ENCODE measurements at places on chromosomes 5 and 9.

DNA sequence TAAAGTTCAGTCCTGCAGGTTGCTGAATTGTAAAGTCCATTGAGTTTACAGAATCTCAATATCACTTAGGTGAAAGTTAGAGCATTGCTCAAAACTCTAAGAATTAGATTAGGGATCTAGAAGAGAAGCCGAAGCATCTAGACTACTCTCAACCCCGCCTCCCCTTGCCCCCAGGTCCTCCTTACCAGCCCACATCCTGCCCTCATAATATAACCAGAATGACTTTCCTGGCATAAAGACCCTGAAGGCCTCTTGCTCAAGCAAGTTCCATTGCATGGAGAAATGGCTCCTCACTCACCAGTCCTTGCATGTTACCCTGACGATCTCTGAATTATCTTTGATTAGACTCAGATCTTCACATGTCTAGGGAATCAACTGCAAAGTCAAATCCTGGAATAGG lies 78.8 kb downstream of the SPATA31C2 start:
- DNase-seq = no peak

DNA sequence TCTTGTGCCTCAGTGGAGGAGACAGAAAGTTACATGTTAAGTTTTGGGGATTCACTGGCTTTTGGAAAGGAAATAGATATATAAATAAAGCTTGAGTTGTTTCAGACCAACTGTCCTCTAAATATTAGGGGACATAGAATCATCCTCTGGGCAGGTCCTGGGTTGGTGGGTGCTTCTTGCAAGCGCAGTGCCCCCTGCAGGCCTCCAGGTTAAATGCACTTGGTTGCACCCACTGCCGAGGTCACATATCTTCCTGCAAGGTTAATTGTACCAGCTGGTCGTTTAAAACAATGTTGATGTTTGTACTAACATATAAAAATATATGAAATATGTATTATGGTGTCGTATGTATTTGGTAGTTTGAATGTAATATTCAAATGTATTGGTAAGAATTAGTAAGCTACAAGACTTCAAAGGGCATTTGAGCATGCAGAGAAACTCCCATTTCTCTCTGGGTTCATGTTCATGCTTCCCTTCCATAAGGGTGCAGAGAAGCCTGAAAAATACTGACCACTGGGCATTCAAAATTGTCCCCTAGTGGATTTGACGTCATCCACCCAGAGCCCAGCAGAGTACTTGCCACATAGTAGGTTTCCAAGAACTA lies 87.0 kb downstream of the ZNF618 start:
- DNase-seq = peak; percentile 23

GRCh38 chr9:99579964-99580363 lies 241.7 kb upstream of the NR4A3 start:
- no peak for DNase-seq

DNA sequence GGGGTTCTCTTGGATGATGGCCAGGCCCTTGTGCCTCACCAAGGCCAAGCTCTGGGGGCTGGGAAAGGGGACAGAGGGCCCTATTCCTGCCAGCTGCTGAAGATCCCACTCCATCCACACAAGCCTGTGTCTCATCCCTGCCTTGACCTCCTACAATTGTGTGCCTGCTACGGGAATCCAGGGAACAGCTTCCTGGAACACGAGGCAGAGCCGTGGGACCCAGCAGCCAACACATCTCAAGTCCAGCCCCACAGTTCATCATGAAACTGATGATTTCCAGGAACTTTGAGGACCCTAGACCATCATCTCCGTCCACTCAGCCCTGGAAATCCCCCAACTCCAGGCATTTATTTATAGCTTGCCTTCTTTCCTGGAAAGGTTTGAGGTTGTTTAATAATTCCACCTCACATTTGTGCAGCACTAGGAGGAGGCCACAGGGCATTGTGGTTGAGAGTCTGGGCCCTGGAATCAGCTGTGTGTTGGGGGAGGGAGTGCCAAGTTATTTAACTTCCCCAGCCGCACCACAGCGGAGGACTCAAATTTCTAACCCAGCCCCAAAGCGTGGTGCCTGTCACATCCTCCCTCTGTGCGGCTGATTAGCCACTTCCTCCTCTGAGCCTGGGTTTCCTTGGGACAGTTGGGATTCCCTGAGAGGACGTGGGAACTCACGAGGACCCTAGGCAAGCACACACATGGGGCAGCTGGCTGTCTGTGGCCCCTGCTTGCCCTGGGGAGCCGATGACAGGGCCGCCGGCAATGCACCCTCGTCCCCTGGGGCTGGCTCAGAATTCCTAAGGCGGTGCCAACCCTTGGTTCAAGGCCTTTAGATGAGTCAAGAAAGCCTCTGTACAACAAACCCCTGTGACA lies 58.2 kb upstream of the GGTA1 start:
- DNase-seq = no peak

GRCh38 chr9:133421615-133422542 lies at the start of gene ADAMTS13:
ADAMTS13 (plus strand) TSS chr9:133422367; CDS start chr9:133422444, 77 bp downstream.
- peak; percentile 27 for DNase-seq

DNA sequence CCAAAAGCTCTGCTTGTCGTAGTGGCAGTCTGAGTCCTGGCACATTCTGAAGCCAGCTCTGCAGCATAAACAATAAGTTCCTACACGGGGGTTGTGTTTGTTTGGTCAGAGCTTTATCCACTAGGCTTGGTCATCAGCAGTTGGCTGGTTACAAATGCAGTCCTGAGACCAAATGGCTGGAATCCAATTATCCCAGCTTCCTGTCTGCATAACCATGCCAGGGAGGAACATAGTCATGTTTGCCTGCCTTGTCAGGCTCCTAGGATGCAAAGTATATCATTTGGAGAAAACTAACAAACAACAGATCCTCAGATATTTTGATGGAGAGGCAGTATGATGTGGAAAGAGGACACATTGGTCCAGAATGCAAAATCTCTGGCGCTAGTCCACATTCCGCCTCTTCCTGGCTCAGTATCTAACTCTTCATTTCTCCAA lies 85.8 kb downstream of the FBXO38 start:
- DNase-seq = no peak

GRCh38 chr9:3205421-3206095 lies 320.2 kb downstream of the RFX3 start:
- DNase-seq = no peak

DNA sequence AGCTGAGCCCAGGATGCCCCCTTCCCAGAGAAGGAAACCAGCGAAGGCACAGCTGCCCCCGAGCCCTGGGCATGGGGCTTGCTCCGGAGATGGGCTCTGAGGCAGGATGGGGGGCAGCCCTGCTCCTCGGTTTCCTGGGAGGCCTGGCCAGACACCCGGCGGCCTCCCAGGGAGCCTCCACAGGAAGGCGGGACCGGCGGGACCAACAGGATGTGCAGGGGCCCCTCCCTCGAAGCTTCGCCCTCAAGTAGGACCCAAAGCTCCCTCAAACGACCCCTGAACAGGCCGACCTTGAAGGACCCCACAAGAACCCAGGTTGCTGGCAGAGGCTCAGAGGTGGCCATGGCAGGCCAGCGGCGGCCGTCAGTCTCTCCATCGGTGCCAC lies 11.7 kb downstream of the EXD3 start:
- DNase-seq = no peak

GRCh38 chr5:77394064-77394715 lies 97.9 kb downstream of the WDR41 start:
- no peak for DNase-seq

DNA sequence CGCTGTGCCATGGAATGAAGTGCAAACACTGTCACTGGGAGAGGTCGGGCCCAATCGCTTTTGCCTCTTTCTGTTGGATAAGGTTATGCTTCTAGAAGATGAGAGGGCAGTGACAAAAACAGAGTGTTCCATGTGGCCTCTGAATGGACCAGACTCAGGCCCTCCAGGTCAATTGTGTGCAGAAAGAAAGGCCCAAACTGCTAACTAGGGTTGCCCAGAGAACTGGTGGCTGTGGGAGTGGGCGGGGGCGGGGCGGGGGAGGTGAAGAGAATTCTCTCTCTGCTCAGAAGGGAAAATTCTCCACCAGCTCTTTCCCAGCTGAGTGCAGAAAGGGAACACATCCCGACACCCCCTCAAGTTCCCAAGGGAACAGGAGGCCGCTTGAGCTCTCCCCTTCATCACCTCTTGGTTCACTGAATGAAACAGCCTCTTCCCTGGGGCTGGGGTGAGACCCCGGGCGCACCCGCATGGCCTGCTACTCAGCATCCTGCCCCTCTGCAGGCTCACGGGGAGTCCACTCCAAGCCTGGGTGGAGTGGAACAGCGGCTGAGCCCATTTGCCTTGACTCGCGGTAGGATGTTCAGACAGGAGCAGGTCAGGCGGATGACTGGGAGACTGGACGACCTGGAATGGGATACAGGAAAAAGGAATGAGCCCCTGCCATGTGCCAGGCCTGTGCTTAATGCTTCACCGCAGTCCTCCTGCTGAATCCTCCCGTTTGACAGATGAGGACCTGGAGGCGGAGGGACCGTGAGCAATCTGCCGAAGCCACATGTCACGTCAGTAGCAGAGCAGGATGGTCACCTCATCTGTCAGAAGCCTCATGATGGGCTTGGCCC lies 93.8 kb upstream of the FANCC start:
- no peak for DNase-seq

- DNase-seq = no peak
These were observed 12.4 kb upstream of the UBAC1 start for GRCh38 chr9:135973277-135974219.

DNA sequence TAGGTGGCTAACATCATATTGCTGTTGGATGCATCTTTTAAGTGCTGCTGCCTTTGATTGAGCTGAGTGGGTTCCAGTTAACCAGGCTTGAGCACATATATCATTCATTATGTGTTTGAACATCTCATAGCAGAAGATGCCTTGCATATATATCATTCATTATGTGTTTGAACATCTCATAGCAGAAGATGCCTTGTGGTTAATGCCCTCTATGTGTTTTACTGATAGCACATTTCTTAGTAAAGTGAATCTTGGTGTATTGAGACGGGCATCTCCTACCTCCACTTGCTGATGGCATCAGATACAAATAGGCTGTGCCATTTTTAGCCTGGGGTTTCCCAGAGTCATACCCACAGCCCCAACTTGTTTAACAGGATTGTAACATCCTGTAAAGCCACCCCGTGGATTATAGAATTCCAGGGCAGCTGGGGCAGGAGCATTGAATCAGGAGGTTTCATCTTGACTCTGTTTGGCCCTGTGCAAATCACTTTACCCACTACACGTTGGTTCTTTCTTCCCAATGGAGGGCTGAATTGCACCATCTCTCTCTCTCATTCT lies 26.5 kb downstream of the MTAP start:
- no peak for DNase-seq

GRCh38 chr9:123523001-123523400 lies 167.0 kb downstream of the CRB2 start:
- no peak for DNase-seq

All from stimulated activated CD4-positive, alpha-beta T cell treated with anti-CD3 and anti-CD28 coated beads, Interleukin-2, amount 100 ng/mL, for 48 hours (primary cell).